ENCODE measurements at places on chromosomes 2 and 18. TPM values are rescaled to one million over a fixed set of nuclear protein-coding genes. Genes with fewer than 3 reads are reported as not detected.

LYPD1 gene
- 5.1 TPM for total RNA-seq

CNGA3 gene
- 0.09 TPM for total RNA-seq

GRCh38 chr2:105777031-105777482, 32.3 kb downstream of the NCK2 start:
- no peaks in the 10 kb centered on the region for H3K27me3 ChIP-seq
- H3K4me1 ChIP-seq: peaks cover 49% of the 10 kb centered on the region
- DNase-seq: no peak
- H3K36me3 ChIP-seq: peaks cover 8% of the 10 kb centered on the region

DNA sequence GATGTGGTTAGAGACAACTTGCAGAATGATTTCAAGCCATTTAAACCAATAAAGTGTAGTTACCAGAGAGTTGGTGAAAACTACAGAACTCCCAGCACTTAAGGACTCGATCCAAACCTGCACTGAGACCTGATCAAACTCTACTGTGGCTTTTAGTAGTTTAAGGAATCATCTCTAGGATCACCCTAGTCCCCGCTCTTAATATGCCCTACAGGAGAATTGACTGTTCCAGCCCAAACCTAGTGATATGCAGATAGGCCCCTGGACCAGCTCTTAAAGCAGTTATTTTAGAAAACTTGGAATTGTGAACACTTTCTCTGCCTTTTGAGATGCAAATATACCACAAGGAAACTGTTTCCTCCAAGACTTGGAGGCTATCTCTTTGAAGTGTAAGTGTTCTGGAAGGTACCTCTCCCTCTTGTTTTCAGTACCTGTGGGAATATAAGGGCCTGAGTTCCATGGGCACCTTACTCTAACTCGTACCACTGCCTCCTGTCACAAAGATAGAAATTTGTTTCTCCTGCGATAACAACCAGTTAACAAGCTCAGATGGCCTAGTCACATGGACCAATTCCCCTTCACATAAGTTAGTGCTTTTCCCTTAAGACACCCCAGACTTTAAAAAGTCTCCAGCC, 1367.2 kb upstream of the SLC39A10 start:
- no peaks in the 10 kb centered on the region for H3K4me1 ChIP-seq
- DNase-seq: no peak
- no peak overlapping the region for H3K4me3 ChIP-seq
- no peak overlapping the region for H3K27ac ChIP-seq
- no peaks in the 10 kb centered on the region for H3K27me3 ChIP-seq

L3MBTL4 gene
- total RNA-seq: 4.3 TPM

DNA sequence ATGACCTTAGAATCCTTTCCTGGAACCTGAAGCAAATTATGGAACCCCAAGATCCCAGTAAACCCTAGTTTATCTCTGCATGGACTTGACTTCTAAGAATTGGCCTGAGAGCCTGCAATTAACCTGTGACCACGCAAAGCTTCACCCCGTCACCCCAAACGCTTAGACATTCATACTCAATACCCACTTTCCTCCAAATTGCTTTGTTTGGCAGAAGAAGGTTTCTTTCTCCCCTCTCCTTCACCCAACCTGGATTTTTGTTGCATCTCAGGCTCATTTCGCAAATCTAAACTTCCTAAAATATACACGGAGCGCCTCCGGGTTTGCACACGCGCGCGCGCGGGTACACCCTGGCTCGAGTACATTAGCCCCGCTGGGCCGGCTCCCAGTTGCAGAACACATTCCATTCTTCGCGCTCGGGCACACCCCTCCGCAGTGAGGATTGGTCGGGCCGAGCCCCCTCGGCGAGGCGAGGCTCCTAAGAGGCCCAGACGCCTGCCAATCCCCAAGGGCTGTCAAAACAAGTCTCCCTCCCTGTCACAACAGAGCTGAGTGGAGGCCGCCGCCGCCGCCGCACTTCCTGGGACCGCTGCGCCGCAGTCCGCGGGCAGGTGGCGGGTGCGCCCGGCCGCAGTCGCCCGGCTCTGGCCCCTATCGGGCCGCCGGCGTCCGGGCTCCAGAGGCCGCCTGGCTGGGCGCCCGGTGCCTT, at the start of gene PLCL1:
Gene PLCL1, plus strand, starts transcription at position 545 of the 709 bp plus-strand sequence.
- H3K4me3 ChIP-seq: peak within 1 kb of the TSS; percentile 93
- DNase-seq: peak; percentile 92
- peaks cover 20% of the 10 kb centered on the region for H3K27me3 ChIP-seq
- H3K27ac ChIP-seq: peak within 1 kb of the TSS; percentile 73
- no peaks in the 10 kb centered on the region for H3K36me3 ChIP-seq
- H3K4me1 ChIP-seq: peaks cover 12% of the 10 kb centered on the region

DNA sequence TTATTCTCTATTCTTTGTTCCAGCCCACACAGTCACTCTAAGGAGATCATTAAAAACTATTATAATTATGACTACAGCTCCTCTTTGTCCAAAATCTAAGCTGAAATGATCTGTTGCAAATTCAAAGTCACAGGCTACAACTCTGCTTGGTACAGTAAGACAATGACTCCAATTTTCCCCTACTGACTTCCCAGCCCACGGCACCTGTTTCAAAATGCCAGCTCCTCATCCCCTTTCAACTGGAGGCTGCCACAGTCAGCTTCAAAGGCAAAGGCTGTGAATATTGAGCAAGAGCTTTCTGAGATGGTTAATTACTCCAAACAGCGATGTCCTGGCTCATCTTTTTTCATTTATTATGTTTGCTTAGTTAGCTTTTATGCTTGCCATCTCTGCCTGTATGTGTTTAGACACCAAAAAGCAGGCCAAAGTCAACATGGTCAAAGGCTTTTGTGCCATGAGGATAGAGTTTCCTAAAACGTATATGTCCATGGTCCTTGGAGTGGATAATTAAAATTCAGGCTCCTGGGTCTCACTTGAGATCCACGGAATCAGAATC, 141.1 kb downstream of the DOCK10 start:
- H3K4me1 ChIP-seq: no peaks in the 10 kb centered on the region
- no peak overlapping the region for H3K27ac ChIP-seq
- H3K4me3 ChIP-seq: no peak overlapping the region
- H3K36me3 ChIP-seq: peaks cover 3% of the 10 kb centered on the region
- no peaks in the 10 kb centered on the region for H3K27me3 ChIP-seq
- DNase-seq: no peak

DNA sequence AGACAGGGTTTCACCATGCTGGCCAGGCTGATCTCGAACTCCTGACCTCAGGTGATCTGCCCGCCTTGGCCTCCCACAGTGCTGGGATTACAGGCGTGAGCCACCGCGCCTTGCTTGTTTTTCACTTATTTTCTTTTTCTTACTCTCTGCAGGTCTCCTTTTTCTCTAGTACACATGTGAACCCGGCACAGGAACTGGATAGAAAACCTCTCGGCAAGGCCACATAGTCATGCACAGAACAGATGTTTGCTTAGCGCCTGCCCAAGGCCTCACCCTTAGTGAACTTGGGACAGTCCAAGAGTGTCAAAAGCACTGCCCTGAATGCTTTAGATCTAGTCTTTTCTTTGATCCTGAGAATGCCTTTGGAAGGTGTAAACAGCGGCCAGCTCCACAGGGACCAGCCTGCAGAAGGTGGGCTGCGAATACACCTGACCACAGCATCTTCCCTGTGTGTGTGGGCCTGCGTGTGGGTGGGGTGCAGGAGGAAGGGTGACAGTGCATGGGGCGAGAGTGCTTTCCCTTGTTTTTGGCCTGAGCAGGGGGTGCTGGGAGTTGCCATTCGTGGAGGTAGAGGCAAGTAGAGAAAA, 27.0 kb downstream of the IMPA2 start:
- no peak for DNase-seq
- H3K36me3 ChIP-seq: no peaks in the 10 kb centered on the region
- no peaks in the 10 kb centered on the region for H3K27me3 ChIP-seq
- no peak overlapping the region for H3K4me3 ChIP-seq

DNA sequence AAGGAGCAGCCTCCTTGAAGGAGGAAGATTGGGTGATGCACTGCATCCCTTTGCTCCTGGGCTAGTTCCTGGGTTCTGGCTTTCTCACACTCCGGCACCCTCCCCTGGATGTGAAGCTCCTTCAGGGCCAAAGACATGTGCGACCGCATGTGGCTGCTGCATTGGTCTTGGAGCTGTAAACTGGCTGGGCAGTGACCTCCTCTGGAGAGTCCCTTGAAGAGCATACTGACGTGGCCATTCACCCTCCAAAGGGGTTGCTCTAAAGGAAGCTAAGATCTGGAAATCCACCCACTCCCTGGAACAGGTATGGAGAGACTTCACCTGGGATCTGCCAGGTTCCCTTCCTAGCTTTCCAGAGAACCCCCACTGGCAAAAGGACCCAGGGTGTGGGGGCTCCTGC, 62.1 kb downstream of the TMEM17 start:
- H3K27me3 ChIP-seq: no peaks in the 10 kb centered on the region
- no peak for DNase-seq
- H3K4me1 ChIP-seq: no peaks in the 10 kb centered on the region
- no peaks in the 10 kb centered on the region for H3K36me3 ChIP-seq
- H3K4me3 ChIP-seq: no peak overlapping the region

DNA sequence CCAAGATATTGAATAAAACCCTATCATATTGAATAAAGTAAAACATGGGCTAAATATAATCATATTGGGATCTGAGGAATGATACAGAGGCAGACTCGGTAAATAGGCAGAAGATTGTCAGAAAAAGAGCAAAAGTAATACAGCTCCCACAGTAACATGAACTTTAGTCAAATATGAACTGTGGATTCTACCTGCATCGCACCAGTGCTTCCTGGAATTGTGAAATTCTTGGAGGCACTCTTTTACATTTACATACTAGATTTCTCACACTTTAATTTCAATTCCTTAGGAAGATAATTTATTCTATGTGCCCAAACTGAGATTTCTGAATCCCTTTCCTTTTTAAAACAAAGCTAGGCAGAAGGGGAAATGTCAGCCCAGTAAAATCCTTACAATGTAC, 325.1 kb upstream of the SLC39A10 start:
- no peaks in the 10 kb centered on the region for H3K27me3 ChIP-seq
- no peak overlapping the region for H3K4me3 ChIP-seq
- DNase-seq: no peak
- H3K36me3 ChIP-seq: no peaks in the 10 kb centered on the region
- peaks cover 3% of the 10 kb centered on the region for H3K4me1 ChIP-seq

DNA sequence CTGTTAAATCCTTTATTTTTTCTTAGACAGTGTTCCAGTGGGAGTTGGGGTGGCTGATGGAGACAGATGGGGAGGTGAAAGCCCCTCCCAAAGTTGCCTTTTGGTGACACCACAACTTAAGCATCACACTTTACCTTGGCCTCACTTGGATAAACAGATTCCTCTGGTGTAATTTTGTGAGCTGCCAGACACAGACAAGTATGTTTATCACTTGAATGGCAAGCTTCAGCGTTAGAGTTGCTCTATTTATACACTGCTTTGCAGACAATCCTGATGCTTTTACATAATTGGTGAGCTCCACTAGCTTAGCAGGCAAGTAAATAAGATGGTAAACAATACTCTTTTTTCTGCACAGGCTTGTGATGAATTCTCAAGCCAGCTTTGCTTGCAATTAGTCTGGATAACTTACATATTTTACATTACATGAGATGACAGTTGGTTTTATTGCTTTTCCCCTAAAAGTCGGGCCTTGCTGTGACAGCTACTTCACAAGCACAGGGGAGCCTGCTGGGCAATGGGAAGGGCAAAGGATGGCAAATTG, 226.2 kb downstream of the SLC8A1 start:
- no peaks in the 10 kb centered on the region for H3K4me1 ChIP-seq
- no peaks in the 10 kb centered on the region for H3K36me3 ChIP-seq
- no peaks in the 10 kb centered on the region for H3K27me3 ChIP-seq

GRCh38 chr18:3689986-3690763, 240.2 kb downstream of the TGIF1 start:
- no peaks in the 10 kb centered on the region for H3K4me1 ChIP-seq
- no peak overlapping the region for H3K27ac ChIP-seq

DNA sequence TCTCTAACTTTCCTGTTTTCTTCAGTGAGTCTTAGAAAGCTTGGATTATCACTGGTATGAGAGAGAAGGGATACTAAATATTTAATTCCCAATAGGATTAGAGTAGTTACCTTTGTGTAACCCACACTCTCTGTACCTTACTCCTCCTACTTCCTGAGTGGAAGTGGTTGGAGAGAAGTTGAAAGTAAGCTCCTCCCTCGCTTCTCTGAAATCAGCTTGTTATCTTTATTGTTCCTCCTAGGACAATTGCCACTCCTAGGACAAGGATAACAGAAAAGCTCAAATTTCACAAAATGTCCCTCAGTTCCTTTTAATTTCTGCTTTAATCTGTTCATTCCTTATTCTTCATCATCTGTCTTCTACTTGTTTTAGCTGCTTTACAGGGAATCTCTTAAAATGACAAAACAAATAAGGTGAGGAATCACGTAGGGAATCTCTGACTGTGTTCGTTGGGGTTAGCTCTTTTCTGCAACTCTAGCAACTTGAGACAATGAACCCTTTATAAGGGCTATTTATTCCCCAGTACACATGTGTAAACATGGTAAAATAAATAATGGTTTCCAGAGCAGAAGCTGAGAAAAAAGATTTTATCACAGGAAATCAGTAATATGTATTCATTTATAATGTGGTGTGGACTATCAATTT, 8.6 kb downstream of the ITPRID2 start:
- peaks cover 21% of the 10 kb centered on the region for H3K36me3 ChIP-seq
- H3K27me3 ChIP-seq: no peaks in the 10 kb centered on the region
- H3K27ac ChIP-seq: no peak overlapping the region
- H3K4me3 ChIP-seq: no peak overlapping the region
- no peak for DNase-seq
- H3K4me1 ChIP-seq: peaks cover 3% of the 10 kb centered on the region

CCDC85A gene
- total RNA-seq: 0.76 TPM

UGT1A4 gene
- 0.09 TPM for total RNA-seq

Data from thymus (tissue), 14 donors.